Psoas muscle (tissue), 8 donors: ENCODE measurements at places on chromosomes 3 and 15. TPM values are rescaled to one million over a fixed set of nuclear protein-coding genes. Genes with fewer than 3 reads are reported as not detected.

- H3K36me3 ChIP-seq: no peaks in the 10 kb centered on the region
- H3K4me1 ChIP-seq: no peaks in the 10 kb centered on the region
- H3K4me3 ChIP-seq: no peak overlapping the region
Measured at GRCh38 chr3:159771865-159772611, 216.6 kb upstream of the IL12A start.

The ITPR1 gene
- 7.8 TPM for total RNA-seq

- H3K27me3 ChIP-seq: no peaks in the 10 kb centered on the region
- H3K4me3 ChIP-seq: no peak overlapping the region
- no peaks in the 10 kb centered on the region for H3K4me1 ChIP-seq
- no peaks in the 10 kb centered on the region for H3K36me3 ChIP-seq
- H3K27ac ChIP-seq: no peak overlapping the region
Measured at GRCh38 chr15:38626443-38627050, 61.9 kb upstream of the RASGRP1 start.

GRCh38 chr15:57045741-57046382, 127.4 kb downstream of the TCF12 start:
- H3K27me3 ChIP-seq: no peaks in the 10 kb centered on the region
- no peak for DNase-seq
- no peak overlapping the region for H3K27ac ChIP-seq
- H3K4me3 ChIP-seq: no peak overlapping the region
- H3K4me1 ChIP-seq: peaks cover 28% of the 10 kb centered on the region

- no peak for DNase-seq
- no peak overlapping the region for H3K4me3 ChIP-seq
- no peaks in the 10 kb centered on the region for H3K27me3 ChIP-seq
- H3K36me3 ChIP-seq: no peaks in the 10 kb centered on the region
- H3K27ac ChIP-seq: no peak overlapping the region
Measured at GRCh38 chr3:53996141-53996874, 104.6 kb upstream of the SELENOK start.

- H3K27me3 ChIP-seq: no peaks in the 10 kb centered on the region
- DNase-seq: no peak
- no peaks in the 10 kb centered on the region for H3K36me3 ChIP-seq
- H3K27ac ChIP-seq: no peak overlapping the region
- no peaks in the 10 kb centered on the region for H3K4me1 ChIP-seq
- H3K4me3 ChIP-seq: no peak overlapping the region
Measured at GRCh38 chr3:184590795-184591194, 29.2 kb downstream of the EPHB3 start.

DNA sequence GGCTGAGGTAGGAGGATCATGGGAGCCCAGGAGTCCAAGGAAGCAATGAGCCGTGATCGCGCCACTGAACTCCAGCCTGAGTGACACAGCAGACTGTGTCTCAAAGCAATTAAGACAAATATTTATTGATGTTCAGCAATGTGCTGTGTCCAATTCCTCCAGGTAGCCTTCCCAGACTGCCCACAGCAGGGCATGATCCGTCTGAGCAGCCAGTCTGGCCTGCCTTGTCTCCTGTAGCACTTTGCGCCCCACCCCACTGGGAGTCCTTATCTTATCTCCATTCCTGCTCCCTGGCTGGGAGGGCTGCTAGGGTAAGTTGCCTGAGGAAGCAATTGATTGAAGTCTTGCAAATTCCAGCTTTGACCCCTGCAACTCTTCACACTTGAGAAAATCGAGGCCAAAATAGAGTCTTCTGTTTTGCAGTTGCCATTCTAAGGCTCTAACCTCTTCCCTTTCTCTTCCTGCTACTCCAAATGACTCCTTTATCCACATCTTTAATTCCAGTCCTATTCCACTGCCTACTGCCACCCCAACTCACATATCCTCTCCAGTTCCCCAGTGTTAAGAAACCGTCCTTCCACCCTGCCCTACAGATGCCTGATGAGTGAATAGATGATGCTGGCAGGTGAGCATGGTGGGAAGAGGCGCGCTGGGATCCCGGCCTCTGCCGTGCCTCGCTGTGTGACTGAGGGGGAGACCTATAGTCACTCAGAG, 26.9 kb upstream of the LCTL start:
- H3K4me1 ChIP-seq: no peaks in the 10 kb centered on the region
- H3K36me3 ChIP-seq: no peaks in the 10 kb centered on the region
- H3K4me3 ChIP-seq: no peak overlapping the region
- no peaks in the 10 kb centered on the region for H3K27me3 ChIP-seq
- DNase-seq: no peak
- H3K27ac ChIP-seq: no peak overlapping the region

GRCh38 chr3:112751564-112752512, 94.8 kb downstream of the CD200R1L start:
- H3K27me3 ChIP-seq: no peaks in the 10 kb centered on the region
- H3K4me3 ChIP-seq: no peak overlapping the region
- no peak overlapping the region for H3K27ac ChIP-seq
- no peaks in the 10 kb centered on the region for H3K4me1 ChIP-seq
- no peaks in the 10 kb centered on the region for H3K36me3 ChIP-seq

DNA sequence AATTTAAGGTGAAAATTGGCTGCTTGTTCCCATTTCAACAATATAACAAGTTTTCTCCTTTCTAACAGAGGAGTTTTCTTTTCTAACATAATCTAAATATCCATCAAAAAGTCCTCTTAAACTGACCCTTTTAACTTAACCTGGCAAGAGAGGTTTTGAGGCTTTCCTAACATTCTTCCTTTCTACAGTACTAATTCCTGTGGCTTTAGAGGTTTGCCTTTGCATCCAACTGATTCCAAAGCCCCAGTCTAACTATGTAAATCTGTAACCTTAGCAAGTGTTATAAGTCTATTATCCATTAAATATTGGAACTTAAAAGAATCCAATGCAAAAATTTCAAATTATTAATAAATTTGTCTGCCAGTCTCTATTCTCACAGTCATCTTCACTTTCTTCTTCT, 134.1 kb downstream of the ISL2 start:
- H3K4me1 ChIP-seq: no peaks in the 10 kb centered on the region
- H3K27me3 ChIP-seq: no peaks in the 10 kb centered on the region
- H3K36me3 ChIP-seq: peaks cover 15% of the 10 kb centered on the region
- no peak overlapping the region for H3K27ac ChIP-seq
- DNase-seq: no peak
- no peak overlapping the region for H3K4me3 ChIP-seq

The CHST14 gene
- total RNA-seq: 4.1 TPM

The SEC22C gene
- 13.0 TPM for total RNA-seq

The MIX23 gene
- 34.9 TPM for total RNA-seq

- peaks cover 10% of the 10 kb centered on the region for H3K4me1 ChIP-seq
- H3K27ac ChIP-seq: no peak overlapping the region
- no peak for DNase-seq
Measured at GRCh38 chr15:63010920-63011693, 31.4 kb upstream of the TPM1 start.

DNA sequence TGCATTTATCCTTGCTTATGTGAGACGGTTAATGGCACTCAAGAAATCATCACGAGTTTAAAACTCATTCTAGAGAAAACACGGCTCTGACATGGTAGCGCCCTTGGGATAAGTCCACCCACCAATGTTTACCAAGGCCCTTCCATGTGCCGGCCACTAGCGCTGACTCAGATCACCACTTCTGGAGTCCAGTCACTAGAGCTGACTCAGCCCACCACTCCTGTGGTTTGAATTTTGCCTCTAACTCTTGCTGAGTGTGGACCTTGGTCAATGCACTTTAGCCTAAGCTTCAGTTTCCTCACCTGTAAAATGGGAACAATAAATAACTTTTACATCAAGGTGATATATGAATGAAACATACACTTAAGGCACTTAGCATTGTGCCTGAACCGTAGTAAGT, 358.4 kb upstream of the PROK2 start:
- H3K27me3 ChIP-seq: no peaks in the 10 kb centered on the region
- H3K4me3 ChIP-seq: no peak overlapping the region
- DNase-seq: no peak
- H3K36me3 ChIP-seq: no peaks in the 10 kb centered on the region

The GAP43 gene
- not detected for total RNA-seq

GRCh38 chr3:191385101-191385500, 54.8 kb upstream of the UTS2B start:
- H3K4me3 ChIP-seq: no peak overlapping the region
- H3K27me3 ChIP-seq: no peaks in the 10 kb centered on the region
- no peak overlapping the region for H3K27ac ChIP-seq
- DNase-seq: no peak

GRCh38 chr3:24437326-24437725, 57.3 kb downstream of the THRB start:
- no peaks in the 10 kb centered on the region for H3K36me3 ChIP-seq
- H3K27me3 ChIP-seq: no peaks in the 10 kb centered on the region
- no peak overlapping the region for H3K4me3 ChIP-seq
- H3K27ac ChIP-seq: no peak overlapping the region
- peaks cover 42% of the 10 kb centered on the region for H3K4me1 ChIP-seq
- DNase-seq: no peak

The DNAH12 gene
- 0.12 TPM for total RNA-seq

- H3K4me3 ChIP-seq: no peak overlapping the region
- no peak overlapping the region for H3K27ac ChIP-seq
- no peak for DNase-seq
- H3K27me3 ChIP-seq: no peaks in the 10 kb centered on the region
- no peaks in the 10 kb centered on the region for H3K36me3 ChIP-seq
Measured at GRCh38 chr3:71705681-71706080, 19.5 kb downstream of the EIF4E3 start.

DNA sequence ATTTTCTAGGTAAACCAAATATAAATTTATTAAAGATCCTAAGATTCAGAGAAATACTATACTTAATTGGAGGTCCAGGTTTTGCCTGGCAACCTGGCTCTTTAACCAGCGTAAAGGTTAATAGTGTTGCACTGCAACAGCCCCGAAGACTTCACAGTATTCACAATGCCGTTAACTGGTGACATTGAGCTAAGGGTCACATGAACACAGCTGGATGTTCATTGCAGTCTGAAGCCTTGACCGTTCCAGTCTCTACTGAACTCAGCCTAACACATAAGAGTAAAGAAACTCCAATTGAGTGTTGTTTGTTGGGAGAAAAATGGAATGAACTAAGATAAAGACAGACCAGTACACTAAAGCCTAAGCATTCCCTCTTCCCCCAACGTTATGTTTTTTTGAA, 26.8 kb downstream of the NKIRAS1 start:
- H3K27ac ChIP-seq: no peak overlapping the region
- no peaks in the 10 kb centered on the region for H3K27me3 ChIP-seq
- H3K4me1 ChIP-seq: peaks cover 25% of the 10 kb centered on the region
- DNase-seq: no peak
- H3K4me3 ChIP-seq: no peak overlapping the region
- peaks cover 3% of the 10 kb centered on the region for H3K36me3 ChIP-seq

The MESP2 gene
- not detected for total RNA-seq
